ENCODE measurements at places on chromosomes 4 and X. TPM values are rescaled to one million over a fixed set of nuclear protein-coding genes. Genes with fewer than 3 reads are reported as not detected.

The EMCN gene
- not detected for total RNA-seq

The POF1B gene
- total RNA-seq: not detected

The AFF2 gene
- 0.17 TPM for total RNA-seq

The YIPF7 gene
- not detected for total RNA-seq

The GYPE gene
- total RNA-seq: 0.74 TPM

The SMIM31 gene
- total RNA-seq: not detected

The MAGEA12 gene
- total RNA-seq: not detected

The NIPAL1 gene
- 0.50 TPM for total RNA-seq

The CCDC158 gene
- total RNA-seq: under 0.01 TPM

The GPRASP2 gene
- total RNA-seq: 9.8 TPM

The HSFX1 gene
- total RNA-seq: not detected

The NALF2 gene
- total RNA-seq: not detected

The HSFX2 gene
- not detected for total RNA-seq

The PRAF2 gene
- 32.1 TPM for total RNA-seq

The USP38 gene
- 10.7 TPM for total RNA-seq

The ANKRD37 gene
- 1.9 TPM for total RNA-seq

The RS1 gene
- total RNA-seq: not detected

The SRPK3 gene
- total RNA-seq: 0.59 TPM

The CPZ gene
- total RNA-seq: 0.74 TPM

The XAGE1A gene
- total RNA-seq: not detected

The ATOH1 gene
- not detected for total RNA-seq

The PROM1 gene
- total RNA-seq: 0.17 TPM

The NDP gene
- 1.5 TPM for total RNA-seq

The CXCL5 gene
- 5.9 TPM for total RNA-seq

The ERAS gene
- not detected for total RNA-seq

The PDK3 gene
- total RNA-seq: 3.3 TPM

The PAK3 gene
- total RNA-seq: 0.17 TPM

The SRPX gene
- 110 TPM for total RNA-seq

The GYPB gene
- total RNA-seq: not detected

The NOP14 gene
- total RNA-seq: 19.2 TPM

The CDS1 gene
- total RNA-seq: 0.34 TPM

The GBA3 gene
- not detected for total RNA-seq

The SOD3 gene
- total RNA-seq: 4.5 TPM

The FAM47E gene
- 0.15 TPM for total RNA-seq

The TCEAL1 gene
- 10.3 TPM for total RNA-seq

The CLDN34 gene
- total RNA-seq: not detected
